CD8-positive, alpha-beta memory T cell (primary cell): ENCODE measurements at places on chromosomes 7 and 10.

- no peak for DNase-seq
These were observed 1.1 kb upstream of the DIP2C start for GRCh38 chr10:690372-691161.

DNA sequence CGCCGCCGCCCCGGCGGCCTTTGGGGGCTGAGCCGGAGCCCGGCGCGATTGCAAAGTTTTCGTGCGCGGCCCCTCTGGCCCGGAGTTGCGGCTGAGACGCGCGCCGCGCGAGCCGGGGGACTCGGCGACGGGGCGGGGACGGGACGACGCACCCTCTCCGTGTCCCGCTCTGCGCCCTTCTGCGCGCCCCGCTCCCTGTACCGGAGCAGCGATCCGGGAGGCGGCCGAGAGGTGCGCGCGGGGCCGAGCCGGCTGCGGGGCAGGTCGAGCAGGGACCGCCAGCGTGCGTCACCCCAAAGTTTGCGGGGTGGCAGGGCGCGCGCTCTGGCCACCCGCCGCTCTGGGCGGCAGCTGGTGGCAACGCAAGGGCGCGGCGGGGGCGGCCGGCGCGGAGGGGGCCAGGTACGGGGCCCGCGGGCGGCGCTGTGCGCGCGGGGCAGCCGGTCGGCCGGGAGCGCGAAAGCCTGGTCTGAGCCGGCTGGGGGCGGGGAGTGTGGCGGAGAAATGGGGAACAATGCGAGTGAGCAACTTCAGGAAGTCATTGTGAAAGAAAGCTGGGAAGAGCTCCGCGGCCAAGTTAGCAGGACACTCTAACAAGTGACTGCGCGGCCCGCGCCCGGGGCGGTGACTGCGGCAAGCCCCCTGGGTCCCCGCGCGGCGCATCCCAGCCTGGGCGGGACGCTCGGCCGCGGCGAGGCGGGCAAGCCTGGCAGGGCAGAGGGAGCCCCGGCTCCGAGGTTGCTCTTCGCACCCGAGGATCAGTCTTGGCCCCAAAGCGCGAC lies at the start of gene IKZF1:
TSS of gene IKZF1 (plus strand) at position 588 of the 782 bp plus-strand sequence. CDS start 14,346 bp downstream, outside the sequence.
- peak; percentile 45 for DNase-seq

GRCh38 chr7:95101422-95101821 lies 194.0 kb downstream of the PPP1R9A start:
- DNase-seq = no peak

GRCh38 chr10:130018265-130018664 lies 54.2 kb upstream of the EBF3 start:
- DNase-seq = no peak

- no peak for DNase-seq
These were observed 69.8 kb downstream of the MAP3K8 start for GRCh38 chr10:30503700-30504266.

DNA sequence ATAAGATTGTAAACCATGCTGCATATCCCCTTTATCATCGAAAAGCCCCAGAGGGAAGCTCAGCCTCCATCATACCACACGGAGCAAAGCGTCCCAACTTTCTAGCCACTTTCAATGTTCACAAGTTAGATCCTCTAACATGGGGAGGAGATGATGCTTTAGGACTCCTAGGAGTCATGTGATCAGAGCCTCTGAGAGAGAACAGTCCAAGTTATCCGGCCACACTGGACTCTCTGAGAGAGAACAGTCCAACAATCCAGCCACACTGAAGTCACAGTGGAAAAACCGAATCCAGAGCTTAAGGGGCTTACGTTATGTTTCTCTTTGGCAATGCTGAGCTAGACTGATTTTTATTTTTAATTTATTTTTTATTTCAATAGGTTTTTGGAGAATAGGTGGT lies 72.5 kb downstream of the MALSU1 start:
- no peak for DNase-seq

DNA sequence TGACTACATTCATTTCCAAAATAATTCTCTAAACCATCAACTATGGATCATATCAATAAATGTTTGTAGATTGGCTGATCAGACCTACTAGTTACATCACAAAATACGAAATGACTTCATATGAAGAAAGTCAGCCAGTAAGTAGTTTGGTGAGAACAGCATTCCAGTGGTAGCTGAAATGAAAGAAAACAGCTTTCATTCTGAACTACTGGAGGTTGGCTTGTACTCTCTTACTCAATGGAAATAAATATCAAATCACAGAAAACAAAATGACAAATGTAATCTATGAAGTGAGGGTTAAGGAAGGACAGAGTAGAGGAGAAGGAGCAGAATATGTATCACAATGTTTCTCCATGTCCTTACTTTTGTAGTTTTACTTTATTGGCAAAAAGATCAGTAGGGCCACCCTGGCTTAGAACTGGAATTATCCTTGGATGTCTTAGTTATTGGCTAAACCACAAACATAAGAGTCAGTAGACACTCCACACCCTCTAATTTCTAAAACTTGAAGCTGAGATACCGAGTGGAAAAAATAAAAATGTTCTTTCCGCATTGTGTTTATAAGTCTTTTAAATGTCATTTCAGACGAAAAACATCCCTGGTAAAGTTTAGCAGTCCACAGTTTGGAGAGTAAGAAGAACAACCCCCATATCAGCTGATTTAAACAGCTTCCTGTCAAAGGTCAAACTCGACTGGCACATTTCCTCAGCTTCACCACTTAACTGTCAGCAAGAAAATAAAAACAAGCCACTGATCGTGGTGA lies 74.0 kb upstream of the DGKI start:
- DNase-seq = no peak

- DNase-seq = no peak
These were observed 157.0 kb downstream of the PRKAG2 start for GRCh38 chr7:151719897-151720242.

DNA sequence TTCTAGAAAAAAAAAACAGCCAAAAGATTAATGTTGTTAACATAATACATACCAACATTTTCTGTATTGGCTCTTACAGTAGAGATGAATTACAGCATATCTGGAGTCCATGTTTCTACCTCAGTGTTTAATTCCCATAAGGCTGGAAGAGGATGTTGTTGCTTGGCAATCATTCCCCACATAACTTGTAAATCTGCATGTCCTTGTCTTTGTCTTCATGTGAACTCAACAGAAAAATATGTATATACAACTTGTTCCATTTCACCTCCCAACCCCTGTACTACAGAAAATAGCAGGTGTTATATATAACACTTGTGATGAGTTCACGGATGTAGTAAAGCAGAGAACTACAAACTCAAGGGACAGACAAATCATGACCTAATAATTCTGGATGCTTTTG lies 160.9 kb upstream of the SEMA3C start:
- no peak for DNase-seq

DNA sequence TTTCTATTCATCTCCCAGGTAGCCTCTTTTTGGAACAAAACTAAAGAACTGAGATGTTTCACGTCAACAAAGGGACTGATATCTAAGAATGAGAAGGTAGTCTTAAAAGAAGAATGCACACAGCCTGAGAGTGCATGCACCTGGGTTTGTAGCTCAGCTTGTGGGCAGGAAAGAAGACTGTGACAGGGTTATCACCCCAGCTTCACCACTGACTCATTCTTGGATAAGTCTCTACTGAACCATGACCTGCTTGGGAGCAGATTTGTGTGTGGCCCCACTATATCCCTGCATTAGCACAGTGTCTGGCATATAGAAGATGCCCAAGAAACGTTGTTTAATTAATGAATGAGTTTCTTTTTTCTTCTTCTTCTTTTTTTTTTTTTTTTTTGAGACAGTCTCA lies 187.5 kb downstream of the GPAM start:
- no peak for DNase-seq

DNA sequence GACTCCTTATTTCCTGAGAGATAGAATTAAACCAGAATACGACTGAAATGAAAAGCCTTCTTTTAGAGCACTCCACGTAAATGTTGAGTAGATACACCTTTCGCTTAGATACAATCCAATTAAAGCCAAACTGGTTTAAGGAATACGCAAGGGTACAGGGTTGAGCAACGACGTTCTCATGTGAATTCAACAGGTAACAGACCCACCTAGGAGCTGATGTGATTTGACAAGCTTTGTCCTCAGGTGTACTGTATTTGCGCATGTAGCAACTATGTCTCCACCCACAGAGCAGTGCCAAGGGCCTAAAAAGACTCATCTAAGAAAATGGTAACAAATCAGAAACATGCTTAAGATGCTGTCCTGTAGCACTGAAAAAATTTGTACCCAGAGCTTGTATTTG lies 139.6 kb downstream of the GATA3 start:
- no peak for DNase-seq

DNA sequence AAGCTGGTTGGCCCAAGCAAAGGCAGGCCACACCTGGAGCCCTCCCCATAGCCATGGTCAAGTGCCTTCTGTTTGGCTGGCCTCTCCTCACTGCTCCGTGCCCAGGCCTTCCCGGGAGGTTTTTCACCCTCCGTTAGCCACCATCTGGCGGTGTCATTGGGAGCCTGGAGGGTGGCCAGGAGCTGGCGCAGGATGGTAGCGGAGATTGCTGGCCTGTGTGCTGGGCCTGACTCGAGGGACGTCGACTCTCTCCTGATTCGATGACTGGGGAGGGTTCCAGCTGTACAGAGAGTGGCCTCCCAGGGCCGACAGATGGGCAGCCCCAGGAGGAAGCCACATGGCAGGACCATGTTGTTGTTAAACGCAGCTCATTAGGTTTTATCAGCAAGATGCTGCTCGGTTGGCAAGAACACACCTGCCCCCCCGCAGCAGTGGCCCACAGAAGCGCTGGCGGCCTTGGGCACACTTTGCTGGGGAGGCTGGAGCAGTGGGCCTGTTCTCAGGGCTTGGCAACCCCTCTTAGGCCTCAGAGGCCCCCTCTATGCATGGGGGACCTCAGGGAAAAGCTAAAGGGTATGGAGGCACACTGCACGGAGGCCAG lies 64.0 kb upstream of the CACUL1 start:
- no peak for DNase-seq

DNA sequence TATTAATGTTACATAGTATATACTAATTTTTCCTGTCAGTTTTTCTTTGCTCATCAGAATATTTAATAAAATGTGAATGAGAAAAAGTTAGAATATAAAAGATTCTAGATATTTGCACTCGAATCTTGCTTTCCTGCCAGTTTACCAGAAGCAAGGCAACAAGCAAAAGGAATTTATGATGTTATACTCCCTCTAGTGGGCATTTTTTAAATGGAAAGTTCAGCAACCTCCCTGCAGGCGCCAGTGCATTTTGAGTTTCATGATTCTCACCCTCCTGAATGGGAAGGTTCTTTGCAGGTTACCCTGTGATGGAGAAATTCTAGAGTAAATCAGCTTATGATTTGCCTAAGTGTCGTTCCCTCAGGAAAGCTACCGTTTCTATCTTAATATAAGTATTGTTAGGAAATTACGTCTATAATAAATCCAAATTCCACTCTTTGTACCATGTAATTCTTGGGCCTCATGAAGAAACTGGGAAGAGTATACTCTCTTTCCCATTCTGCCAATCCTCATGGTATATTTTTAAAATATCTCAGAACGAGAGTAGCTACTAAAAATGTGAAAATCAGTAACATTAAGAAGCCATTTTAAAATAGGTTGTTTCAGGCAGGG lies 350.0 kb downstream of the CRPPA start:
- DNase-seq = peak; percentile 26

DNA sequence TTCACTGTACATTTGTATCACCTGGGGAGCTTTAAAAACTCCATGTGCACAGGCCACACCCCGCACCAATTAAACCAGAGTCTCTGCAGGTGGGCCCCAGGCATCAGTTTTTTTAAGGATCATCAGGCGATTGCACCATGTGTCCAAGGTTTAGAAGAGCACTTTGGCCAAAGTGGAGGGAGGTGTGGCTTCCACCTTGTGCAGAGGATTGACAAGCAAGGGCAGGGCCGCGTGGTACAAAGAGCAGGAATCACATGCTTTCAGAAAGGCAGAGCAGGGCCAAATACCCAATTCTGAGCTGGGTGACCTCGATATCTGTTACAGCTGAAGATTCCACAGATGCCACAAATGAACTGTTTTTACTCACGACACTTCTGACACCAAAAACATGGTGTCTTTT lies 52.4 kb downstream of the NOC3L start:
- DNase-seq = no peak

- no peak for DNase-seq
These were observed 39.0 kb downstream of the AGAP6 start for GRCh38 chr10:50027195-50027594.

DNA sequence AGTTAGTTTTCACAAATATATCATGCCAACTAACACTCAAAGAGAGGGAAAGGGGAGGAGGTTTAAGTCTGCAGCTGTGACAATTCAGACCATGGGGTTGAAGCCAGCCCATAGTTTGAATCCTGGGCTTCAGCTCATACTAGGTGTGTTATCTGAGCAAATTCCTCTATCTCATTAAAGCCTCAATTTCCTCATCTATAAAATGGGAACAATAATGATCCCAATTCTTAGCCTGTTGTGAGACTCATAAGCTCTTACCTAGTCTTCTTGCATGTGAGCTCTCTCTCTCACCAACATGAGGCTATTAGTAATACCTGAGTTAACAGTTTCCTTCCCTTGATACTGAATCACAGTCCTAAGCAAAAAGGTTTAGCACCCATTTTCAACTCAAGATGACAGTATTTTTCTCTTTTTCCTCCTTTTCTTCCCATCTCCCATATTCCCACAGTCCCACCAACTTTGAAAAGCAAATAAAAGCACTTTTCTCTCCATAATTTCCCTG lies 49.8 kb downstream of the NUDCD3 start:
- no peak for DNase-seq

- DNase-seq = no peak
These were observed 155.9 kb downstream of the SH2D4B start for GRCh38 chr10:80693565-80693964.

DNA sequence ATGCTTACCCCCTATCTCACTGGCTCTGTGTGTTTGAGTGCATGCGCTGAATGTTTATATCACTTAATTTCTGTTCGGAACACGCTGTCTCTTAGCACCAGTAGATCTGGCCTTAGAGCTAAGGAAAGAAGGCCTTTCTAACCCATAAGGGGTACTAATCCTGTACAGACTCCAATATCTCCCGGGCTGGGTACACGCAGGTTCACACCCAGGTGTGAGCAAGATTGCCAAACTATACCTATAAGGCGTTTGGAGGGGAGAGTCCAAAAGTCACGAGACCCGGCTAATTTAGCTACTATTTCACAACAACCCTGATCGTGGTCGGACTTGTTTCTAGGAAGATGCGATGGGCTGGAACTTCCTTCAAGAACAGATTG lies 727 bp upstream of the PDSS1 start:
- DNase-seq = no peak

GRCh38 chr7:108911016-108911415 lies 341.3 kb downstream of the DNAJB9 start:
- no peak for DNase-seq

GRCh38 chr10:106557053-106557452 lies 607.5 kb downstream of the SORCS1 start:
- DNase-seq = no peak

DNA sequence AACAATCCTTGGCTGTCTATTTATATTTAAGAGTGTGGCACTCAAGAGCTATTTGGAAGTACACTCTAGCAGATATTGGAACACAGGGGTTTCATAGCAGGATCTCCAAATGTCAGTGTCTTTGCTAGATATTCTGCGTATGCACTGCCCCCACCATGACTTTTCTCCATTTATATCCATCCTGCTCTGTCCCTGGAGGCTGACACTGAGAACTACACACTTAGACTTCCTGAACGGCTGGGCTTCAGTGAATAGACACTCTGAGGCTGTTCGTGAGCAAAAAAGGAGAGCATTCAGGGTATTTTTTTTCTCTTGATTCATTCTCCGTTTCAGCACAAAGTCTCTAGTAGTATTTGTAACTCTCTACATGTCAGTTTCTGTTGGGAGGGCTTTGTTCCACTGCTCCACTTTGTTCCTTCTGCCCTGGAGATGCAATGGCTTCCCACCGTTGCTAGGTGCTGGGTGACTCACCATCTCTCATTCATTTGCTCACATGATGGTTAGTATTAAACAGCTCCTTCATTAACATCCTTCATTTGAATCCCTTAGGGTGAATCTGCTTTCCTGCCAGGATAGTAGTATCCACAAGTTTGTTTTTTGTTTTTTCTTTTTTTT lies 155.9 kb upstream of the SLC13A1 start:
- no peak for DNase-seq
